Neural progenitor cell (in vitro differentiated cells): ENCODE measurements at places on chromosomes 5 and 9. TPM values are rescaled to one million over a fixed set of nuclear protein-coding genes. Genes with fewer than 3 reads are reported as not detected.

DNA sequence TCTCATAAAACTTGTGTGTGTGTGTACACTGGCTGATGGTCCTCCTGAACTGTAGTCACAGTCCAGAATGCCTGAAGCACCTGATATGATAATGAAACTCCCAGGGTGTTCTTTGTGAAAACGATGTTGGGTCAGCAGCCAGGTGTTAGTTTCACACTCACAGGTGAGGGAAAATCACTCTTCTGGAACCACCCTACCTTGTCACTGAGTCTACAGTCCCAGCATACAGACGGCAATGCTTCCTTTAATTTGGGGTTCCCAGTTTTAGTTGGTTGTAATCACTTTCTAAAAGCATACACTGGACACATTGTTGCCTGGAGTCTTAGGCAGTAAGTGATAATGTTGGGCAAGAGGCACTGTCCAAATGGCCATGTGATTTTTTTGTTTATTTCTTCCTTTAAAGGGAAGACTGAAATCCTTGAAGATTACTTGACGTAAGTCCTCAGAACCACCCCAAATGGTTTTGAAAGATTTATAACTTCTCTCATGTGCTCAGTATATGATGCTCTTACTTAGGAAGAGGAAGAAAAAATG lies 18.2 kb upstream of the MGAT1 start:
- no peak for DNase-seq

The SLC22A4 gene
- total RNA-seq: 0.06 and 0.09 TPM in 2 replicates

The SGCD gene
- total RNA-seq: under 0.01 TPM in 1 of 2 replicates, not detected in the other

DNA sequence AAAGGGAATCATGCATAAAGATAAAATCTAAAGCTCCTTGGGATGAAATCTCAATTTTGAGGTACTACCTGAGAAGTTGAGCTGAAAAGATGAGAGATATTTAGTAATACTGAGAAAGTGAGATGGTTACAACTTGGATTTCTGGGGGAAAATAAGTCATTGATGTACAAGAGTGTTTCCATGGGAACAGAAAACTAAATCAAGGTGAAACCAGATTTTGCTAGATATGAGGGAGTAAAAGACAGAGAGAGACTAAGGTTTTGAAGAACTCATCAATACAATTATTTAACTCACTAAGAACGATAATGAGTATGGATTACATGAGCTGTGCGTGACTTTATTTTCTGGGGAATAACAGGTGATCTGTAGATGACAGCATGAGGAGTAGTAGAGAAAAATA lies 10.2 kb upstream of the ST8SIA4 start:
- no peak for DNase-seq

DNA sequence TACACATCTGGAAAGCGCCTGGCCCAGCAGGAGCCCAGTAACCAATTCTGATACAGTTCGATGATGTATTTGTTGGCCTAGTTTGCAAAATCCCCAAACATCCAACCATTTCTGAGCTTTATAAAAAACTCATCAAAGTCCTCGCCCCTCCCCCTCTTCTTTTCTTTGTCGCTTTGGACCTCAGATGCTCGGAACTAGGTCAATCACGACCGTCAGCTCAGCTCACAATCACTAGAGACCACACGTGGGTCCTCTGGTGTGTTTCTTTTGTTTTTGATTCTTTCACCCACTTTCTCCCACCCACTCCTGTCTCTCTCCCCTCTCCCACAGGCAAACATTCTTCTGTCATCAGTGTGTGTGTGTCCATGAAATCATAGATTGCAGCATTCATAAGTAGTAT lies 26.7 kb upstream of the ZBTB43 start:
- no peak for DNase-seq

- no peak for DNase-seq
Measured at GRCh38 chr5:124644582-124644981, 101.9 kb downstream of the ZNF608 start.

The AGXT2 gene
- total RNA-seq: not detected in 2 replicates

The CTNND2 gene
- total RNA-seq: 13.9 and 14.2 TPM in 2 replicates

GRCh38 chr5:139017624-139018023 lies 142.5 kb upstream of the LRRTM2 start:
- DNase-seq: peak; percentile 18
